ENCODE measurements at places on chromosomes 16 and 17.

DNA sequence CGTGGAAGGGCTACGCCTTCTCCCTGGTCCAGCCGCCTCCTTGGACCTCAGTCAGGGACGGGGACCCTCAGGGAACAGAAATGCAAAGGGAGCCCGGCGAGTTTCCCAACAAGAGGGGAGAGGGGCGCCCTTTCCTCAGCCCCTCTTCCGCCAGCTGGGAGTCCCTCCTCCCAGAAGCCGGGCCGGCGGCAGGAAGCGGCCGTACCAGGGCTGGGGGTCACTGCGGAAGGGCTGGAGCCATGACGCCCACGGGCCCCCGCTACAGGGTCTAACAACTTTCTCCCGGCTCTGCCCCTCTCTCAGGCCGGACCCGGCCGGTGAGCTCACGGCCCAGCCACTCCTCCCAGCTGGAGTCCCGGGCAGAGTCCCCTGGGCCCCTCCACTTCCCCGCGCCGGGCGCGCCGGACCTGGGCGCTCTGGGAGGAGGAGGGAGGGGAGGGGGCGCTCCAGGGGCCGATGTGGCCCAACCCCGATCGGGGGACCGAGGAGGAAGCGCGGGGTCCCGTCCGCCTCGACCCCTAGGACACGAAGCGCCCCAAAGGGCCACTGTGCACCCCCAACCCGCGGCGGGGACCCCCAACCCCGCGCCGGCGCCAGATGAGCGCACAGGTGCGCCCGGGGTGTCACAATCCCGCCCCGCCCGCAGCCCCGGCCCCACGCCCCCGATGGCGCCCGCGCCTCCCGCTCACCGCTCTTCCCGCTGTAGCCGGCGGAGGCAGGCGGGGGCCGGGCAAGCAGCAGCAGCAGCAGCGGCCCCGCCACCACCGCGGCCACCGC, 578 bp downstream of the PGAP6 start:
- no peak for DNase-seq

DNA sequence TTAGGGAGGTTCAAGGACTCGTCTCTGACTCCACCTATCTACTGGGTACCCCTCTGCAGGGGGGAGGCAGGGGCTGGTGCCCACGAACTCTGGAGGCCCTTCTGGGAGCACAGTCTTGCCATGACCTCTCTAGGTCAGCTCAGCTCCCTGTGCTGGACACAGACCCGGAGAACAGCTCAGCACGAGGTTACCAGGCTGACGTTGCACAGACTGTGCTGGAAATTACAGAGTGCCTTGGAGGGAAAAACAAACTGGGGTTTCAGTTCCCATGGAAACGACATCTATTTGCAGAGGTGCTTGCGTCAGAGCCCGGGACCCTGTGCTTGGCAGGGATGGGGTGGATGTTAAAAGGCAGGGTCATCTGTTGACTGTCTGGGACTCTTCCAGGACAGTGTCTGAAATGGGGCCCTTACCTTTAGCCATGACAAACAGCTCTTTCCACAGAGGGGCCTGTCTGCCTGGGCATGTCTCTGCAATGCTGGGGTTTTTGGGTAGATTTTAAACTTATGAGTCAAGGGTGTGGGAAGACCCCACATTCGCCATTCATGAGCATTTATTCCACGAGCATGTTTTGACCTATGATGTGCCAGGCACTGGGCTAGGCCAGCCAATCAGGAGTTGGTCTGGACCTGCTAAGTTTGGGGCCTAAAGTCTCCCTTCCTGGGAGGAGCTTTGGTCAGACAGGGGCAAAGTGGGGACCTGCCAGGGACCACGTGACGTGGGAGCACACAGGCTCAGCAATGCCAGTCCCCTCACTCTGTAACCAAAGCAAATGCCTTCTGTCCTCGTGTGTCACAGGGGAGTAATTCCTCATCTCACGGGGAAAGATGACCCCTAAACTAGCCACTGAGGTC, 22.5 kb downstream of the CCR7 start:
- peak; percentile 30 for DNase-seq

DNA sequence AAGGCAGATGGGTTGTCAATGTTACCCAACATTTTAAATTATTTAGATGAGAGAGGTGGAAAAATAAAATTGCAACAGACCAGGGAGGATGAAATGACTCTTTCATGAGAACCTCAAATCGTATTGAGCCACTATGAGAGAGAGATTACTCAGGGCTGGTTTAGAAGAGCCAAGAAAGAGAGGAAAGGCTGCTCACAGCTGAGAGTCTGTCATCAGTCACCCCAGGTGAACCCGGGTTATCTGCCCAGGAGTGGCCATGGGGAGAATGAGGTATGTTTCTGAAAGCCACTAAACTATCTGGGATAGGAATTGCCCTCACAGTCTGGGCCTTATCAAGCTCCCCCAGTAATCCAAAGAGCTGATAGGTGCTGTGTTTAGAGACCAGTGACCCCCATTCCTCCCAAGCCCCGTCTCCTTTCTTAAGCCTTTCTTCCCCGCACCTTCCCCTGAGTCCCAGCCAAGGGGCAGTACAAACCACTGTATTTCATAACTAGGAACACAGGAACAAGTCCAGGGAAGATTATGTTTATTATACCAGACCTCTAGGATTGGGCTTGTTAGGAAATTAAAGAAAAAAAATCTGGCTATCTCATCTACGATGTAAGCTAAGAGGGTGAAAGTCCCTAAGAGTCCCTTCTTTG, 158.9 kb upstream of the NOL11 start:
- DNase-seq = no peak

GRCh38 chr16:11976850-11977375, 379 bp downstream of the SNX29 start:
- DNase-seq = no peak

GRCh38 chr16:57899771-57900661, 70.9 kb downstream of the CNGB1 start:
- DNase-seq = peak; percentile 43

DNA sequence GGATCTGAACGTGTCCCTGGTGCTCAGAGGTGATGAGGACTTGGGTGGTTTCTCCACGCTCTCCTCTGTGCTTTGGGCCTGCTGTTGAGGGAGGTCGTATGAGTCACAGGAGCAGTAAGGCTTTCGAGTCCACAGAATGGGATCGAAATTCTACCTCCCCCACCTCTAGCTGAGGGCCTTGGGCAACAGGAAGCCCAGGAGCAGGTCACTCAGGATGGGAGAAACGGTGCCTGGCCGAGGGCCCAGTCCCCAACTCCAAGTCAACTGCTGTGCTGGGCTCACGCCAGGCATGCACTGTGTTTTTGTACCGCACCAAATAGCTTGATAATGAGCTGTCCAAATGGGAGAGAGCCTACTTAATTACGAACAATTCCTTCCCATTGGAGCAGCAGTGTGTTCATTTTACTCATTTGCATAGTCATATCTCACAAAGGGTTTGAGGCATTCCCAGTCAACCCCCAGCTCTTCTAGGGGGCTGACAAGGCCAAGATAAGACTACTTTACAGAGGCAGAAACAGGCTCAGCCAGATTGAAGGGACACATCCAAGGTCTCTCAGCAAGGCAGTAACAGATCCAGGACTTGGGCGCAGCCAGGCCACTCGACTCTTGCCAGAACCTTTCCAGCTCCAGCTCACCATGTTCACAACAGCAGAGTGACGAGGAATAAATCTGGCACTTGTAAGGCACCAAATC, 53.6 kb downstream of the WNT3 start:
- peak; percentile 54 for DNase-seq

DNA sequence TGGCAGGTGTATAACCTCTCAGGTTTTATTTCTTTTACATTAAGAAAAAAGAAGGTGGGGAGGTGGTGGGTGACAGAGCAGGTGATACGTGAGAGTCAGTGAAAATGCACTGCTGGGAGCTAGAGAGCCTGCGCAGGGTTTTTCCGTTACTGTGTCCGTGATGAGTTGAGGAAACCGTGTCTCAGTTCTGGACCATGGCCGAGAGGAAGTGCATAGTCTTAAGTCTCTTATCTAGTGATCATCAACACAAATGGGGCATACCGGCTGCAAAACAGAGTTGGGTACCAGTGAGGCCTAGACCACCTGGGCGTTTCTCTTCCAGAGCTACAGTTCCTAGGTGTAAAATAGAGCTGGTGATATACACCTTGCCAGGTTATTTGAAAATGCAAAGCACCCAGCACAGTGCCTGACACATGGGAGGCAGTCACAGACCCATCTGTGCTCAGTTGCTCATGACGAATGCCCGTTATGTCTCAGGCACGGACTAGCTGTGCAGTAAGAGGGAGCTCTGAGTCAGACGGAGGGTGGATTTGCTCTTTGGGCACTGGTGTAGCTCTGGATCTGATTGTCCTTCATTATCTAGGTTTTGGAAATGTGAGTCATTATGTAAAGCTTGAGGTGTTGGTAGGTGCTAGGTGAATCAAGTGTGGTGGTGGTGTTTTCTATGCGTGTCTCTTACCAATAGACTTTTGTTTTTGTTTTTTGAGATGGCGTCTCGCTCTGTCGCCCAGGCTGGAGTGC, 60.9 kb downstream of the RPTOR start:
- DNase-seq = no peak

DNA sequence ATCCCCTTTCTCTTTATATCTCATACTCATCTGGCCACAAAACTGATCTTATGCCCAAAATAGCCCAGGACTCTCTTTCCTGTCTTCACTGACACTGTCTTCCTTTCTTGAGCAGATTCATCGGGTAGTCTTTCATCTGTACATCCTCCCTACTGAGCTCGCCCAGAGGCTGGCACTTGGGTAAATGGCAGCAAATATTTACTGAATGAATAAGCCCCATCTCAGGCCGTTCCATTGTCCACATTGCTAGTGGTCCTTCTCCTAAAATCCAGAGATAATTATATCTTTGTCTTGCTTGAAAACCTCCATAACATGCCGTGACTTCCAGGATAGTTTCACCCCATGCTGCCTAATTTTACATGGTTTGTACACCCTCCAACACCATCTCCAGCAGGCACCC, 158.1 kb upstream of the SDK2 start:
- DNase-seq = no peak

- DNase-seq = no peak
These were observed 16.0 kb upstream of the PABPN1L start for GRCh38 chr16:88882358-88883030.

GRCh38 chr17:67421869-67422273, 44.8 kb downstream of the PITPNC1 start:
- DNase-seq = no peak

DNA sequence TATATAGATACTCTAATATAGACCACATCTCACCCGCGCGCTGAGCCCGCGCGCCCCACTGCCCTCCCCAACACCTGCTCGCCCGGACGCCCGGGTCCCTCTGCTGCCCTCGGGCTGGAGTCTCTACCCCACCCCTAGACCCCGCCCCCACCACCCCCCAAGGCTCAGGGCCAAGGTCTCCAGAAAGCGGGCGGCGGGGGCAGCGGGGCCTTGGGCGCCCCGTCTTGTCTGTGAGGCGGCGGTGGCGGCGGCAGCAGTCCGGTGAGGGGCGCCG, 2.6 kb downstream of the HES7 start:
- DNase-seq = no peak

- no peak for DNase-seq
These were observed 85.3 kb downstream of the HAPSTR1 start for GRCh38 chr16:9176547-9177418.

DNA sequence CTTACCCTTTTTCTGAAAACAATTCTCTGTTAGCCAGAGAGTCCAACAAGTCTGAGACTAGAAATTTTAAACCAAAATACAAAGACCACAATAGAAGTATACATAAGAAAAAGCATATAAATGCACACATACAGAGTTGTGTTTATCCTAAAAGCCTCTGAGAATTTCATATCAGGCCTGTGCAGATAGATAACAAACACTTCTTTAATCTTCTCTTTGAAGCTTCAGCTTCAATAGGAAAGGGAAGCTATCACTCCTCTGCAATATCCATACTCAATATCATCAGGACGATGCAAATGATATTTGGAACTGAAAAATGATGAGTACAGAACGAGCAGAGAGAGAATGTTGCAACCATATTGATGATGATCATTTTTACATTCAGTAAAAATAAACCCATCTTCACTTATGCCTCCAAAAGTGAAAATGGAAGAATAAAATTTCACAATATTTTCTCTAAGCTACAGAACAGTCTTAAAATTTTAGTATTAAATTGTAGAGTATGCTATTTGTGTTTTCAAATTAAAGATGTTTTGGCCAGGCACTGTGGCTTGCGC, 61.6 kb downstream of the SKAP1 start:
- no peak for DNase-seq

DNA sequence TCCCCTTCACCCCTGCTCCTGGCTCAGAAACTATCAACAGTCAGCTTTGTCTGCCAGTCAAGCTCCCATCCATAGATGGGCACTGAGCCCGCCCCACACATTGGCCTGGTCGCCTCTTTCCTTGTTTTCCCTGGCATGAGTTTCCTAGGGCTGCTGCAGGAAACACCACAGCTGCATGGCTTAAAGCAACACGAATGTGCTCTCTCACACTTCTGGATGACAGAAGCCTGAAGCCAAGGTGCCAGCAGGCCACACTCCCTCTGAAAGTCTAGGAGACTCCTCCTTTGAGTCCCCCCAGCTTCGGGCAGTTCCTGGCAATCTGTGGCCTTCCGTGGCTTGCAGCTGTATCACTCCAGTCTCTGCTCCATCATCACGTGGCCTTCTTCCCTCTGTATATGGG, 69.9 kb downstream of the TBC1D16 start:
- DNase-seq = no peak

GRCh38 chr16:47387026-47387734, 73.7 kb downstream of the ITFG1 start:
- DNase-seq = no peak

DNA sequence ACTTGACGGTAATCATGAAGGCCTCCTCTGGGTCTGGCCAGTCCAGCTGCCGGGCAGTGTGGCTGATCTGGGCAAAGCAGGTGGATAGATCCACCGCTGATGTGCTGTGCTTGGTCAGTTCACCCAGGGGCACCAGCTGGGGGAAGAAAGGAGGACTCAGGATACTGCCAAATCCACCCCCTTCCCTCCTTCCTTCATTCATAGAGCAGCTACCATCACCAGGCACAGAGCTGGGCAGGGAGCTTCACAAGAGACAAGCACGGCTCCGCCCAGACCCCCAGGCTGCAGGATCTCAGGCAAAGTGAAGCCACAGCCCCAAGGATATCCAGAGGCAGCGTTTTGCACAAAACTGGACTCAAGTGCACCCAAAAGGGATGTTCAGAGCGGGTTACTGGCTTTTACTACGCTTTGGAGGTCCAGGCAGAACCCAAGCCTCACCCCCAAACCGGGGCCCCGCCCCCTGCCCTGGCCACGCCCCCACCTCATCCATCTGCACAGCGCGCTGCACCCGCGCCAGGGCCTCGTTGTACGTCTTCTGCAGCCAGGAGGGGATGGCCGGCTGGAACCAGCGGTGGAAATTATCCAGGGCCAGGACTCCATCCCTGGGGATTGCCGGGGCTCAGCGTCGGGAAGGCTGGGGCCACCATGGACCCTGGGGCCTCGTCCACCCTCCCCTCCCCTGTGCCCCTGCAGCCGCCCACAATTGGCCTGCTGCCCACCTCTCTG, 9.1 kb downstream of the UNC13D start:
- no peak for DNase-seq

GRCh38 chr17:9204637-9205329, 183.5 kb downstream of the NTN1 start:
- DNase-seq = no peak

GRCh38 chr17:7650509-7651096, at the start of gene ATP1B2:
TSS of gene ATP1B2 (plus strand) at chr17:7650926. CDS start at chr17:7651519, 593 bp downstream.
- no peak for DNase-seq

DNA sequence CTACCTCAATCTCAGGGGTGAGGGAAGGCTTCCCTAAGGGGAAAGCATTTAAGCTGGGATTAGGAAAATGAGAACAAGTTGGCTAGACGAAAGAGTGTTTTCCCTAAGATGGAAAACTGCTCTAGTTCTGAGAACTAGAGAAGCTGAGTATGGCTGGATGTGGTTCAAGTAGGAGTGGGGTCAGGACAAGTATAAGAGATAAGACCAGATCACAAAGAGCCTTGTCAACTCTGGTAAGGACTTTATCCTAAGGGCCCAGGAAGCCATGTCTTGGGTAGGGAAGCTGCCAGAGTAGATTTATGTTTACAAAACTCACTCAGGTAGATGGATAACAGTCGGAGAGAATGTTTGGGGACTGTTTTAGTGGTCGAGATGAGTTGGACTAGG, 1.7 kb downstream of the ANKS4B start:
- no peak for DNase-seq
